Stimulated activated CD4-positive, alpha-beta T cell treated with anti-CD3 and anti-CD28 coated beads, Interleukin-1b, Interleukin-23, amount 100 ng/mL, for 4 hours (primary cell): ENCODE measurements at places on chromosomes 13 and 19.

DNA sequence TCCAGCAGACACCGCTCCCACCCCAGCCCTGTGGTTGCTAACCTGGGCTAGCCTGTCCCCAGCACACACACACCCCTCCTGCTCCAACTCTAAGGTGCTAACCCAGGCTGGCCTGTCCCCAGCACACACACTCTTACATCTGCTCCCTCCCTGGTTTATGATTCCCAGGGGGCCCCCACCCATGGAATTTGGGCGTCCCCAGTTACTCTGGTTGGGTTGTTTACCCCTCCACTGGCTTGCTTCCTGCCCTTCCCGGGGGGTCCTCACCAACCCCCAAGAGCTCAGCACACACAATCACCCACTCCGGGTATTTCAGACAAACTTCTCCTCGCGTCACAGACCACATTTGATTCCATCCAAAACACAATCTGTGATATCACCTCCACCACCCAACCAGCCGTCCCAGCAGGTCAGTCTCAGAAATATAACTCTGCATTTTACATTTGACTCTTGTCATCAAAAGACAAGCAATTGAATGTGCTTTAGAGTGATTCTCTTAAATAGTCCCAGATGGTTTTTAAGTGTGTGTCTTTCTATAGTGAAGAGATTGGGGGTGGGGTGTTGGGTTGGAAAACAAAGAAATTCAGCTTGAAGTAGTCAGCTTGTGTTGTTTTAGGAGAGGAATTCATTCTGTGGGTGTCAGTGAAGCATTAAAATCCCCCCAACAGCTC lies 20.1 kb downstream of the COL4A2 start:
- DNase-seq: no peak

- peak; percentile 64 for DNase-seq
Measured at GRCh38 chr19:48469289-48469881, at the start of gene CYTH2. CYTH2 (plus strand) TSS chr19:48469369; CDS start chr19:48469508, 139 bp downstream.

- no peak for DNase-seq
Measured at GRCh38 chr19:7098096-7098495, 28.6 kb downstream of the ZNF557 start.

GRCh38 chr13:109859216-109859835 lies 72.9 kb upstream of the IRS2 start:
- DNase-seq: no peak

GRCh38 chr19:51127755-51128154 lies 3.0 kb downstream of the SIGLEC9 start:
- no peak for DNase-seq

GRCh38 chr13:22915442-22916082 lies 265.2 kb upstream of the SGCG start:
- DNase-seq: no peak

DNA sequence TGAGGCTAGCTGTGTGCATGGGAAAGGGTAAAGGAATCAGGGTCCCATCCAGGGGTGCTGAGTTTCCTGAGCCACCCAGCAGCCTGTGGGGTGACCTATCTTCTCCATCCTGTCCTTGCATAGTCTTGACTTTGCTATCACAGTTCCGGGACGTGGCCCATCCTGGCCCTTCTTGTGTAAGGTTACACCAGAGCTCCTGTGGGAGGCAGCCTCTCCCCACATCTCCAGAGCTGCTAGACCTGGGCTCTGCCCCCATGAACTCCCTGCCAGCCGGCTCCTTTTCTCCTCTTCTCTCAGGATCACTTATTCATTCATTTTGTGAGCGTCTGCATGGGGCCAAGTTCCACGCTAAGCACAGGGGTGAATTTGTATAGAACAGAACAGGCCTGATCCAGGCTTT lies 238.9 kb downstream of the TSHZ3 start:
- DNase-seq: no peak

DNA sequence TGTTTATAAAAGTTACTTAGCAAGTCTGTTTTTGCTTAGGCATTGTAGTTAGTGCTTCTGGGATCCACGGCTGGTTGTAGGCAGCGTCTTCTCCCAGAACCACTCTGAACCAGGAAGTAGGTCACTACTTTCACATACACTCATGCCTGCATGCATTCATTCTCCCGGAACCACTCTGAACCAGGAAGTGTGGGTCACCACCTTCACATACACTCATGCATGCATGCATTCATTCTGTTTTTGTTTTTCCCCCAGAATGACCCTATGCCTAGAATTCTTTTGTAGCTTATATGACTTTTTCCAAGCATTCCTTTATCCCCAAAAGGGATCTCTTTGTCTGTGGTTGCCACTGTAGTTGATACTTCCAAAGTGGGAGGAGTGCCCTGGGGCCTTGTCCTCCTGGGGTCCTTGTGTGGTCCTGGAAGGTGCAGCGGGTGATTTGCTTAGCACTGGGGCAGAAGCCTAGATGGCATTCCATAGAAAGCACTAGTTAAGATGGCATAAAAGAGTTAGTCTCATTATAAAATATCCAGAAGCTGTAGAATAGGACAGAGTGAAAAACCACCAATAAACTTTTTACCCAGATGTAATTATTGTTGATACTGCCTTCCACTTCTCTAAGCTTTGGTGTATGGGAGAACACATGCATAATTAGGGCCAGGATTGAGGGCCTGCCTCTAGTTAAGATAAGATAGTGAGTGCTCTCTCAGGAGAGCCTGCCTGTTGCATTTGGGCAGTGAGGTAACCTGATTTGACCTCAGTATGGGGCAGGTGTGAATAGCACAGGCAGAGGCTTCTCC lies 68.6 kb upstream of the TEX29 start:
- DNase-seq: no peak

DNA sequence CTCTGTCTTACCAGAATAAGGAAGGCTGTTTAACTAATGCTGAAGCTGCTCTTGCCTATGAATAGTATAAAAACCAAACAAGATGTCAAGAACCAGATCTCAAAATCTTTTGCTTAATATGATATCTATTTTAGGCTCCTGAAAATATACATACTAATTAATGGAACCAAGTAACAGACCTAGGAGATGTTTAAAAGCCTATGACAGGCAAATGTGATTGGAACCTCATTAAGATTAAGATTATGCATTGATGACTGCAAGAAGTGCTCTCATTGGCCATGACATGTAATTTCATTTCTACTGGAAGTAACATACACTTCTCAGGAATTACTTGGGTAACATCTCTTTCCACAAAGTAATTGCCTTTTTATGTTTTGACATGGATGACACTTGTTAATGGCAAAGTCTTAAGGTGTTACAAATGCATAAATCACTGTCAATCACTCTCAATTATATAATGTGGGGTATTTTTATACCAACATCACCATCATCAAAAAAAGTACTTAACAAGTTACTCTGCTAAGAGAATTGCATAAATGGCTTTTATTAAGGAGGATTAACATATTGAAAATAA lies 326.9 kb upstream of the MIR17HG start:
- no peak for DNase-seq

- no peak for DNase-seq
Measured at GRCh38 chr19:33203529-33203928, 9.4 kb downstream of the LRP3 start.

DNA sequence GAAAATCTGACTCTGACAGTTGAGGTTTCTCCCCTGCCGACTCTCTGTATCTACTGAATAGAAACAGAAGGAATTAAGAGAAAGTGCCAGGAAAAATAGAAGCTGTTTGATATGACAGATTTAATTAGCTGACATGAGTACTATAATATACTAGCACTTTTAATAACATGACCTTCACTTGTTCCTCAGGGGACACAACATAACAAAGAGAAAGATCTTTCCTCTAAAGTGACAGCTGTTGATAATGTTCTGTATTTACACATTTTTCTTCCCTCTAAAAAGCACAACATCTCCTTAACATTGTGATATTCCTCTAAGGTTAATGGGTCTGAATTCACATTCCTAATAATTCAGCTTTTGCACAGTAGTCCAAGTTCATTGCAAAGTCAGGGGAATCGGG lies 1136.0 kb downstream of the PCDH17 start:
- DNase-seq: no peak

DNA sequence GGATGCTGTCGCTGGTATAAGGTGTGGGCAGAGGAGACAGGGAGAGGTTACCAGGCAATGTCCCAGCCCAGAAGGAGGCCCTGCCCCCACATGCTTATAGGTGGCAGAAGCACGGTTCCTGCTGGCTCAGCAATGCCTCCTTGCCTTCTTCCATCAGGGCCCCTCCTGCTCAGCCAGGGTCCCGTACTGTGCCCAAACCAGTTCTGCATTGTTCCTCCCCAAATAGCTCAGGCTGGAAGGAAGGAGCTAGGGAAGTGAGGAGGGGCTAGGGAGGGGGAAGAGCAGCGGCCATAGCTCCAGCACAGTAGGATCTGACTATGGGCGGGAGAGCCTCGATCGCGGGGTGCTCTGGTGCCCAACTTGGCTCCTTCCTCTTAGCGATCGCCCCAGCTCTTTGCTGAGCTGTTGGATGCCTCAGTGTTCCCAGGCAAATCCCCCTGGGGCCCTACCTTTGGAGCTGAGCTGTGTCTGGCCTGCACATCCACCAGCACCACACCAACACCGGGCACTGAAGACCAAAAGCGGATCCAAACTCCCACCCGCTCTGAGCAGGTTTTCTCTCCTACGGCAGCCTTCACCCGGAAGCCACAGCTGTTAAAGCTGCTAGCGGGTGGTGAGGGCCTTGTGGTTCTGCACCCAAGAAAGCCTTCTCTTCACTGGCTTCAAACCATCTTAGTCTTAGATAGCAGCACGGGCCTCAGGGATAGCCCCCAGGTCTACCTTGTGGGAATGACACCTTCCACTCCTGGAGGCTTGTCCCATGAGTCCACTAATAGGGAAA lies 32.1 kb upstream of the PEPD start:
- no peak for DNase-seq

DNA sequence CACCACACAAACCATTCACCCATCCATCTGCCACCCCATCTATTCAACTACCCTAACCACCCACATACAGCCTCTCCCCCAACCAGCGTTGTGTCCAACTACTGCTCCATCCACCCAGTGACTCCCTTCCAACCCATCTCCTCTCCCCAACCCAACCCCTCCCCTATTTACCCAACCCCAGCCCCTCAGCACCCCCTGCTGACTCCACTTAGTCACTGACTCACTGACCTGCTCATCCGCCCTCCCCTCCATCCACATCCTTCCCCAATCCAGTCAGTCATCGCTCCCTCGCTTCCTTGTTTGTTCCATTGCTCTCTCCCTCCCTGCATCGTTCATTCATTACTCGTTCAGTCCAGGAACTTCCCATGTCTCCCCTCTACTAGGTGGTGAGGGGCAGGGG lies 39.2 kb downstream of the KCNC3 start:
- no peak for DNase-seq

DNA sequence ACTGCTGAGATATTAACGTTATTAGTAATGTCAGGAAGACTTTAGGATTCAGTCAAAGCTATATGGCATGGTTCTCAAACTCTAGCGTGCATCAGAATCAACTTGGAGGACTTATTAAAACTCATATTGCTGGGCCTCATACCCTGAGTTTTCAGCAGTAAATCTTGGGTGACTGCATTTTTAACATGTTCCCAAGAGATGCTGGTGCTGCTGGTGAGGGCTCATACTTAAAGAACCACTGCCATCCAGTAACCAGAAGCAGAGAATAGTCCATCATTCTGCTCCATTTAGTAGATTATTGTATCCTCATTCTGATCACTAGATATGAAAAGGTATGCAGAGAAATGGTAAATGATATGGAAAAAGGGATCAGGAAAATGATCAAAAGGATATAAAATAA lies 7.9 kb downstream of the GPR12 start:
- no peak for DNase-seq

GRCh38 chr13:105334211-105334610 lies 1201.3 kb downstream of the EFNB2 start:
- no peak for DNase-seq

DNA sequence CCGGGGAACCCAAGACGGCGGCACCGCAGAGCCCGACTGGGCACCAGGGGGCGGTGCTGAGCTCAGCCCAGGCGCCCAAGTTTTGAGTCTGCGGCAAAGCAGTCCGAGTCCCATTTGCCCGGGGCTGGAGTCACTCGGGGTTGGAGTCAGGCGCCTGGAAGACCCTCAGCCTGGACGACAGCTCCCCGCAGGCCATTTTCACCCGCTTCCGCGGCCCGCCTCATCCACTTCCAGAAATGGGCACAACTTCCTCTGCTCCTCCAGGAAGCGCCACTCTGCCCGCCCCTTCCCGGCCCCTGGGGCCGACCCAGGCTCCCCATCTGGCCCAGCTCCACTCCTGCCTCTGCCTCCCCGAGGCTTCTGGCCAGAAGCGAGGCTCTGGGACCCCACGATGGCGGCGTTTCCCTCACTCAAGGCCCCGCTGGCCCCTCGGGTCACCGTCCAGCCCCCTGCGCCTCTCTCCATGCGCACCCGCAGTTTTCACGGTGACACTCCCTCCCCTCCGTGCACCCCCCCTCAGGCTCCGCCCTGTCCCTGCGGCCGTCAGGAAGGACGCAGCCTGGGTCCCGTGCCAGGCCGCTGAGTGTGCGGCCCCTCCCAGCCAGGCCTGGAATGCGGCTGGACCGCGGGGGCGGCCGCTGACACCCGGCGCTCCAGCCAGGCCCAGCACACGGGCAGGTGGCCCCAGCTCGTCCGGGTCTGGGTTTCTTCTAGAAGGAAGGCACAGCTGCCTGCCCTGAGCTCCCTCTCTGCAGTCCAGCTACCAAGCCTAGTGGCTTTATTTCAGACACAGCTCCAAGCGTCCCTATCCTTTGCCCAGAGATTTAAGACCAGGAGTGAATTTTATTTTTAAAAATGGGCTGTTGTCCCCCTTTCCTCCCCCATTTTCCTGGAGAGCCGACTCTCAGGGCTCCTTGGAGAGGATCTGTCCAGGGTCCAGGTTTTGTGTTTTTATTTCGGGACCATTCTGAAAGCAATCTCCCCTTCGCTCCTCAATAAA lies 4.7 kb downstream of the SERTAD1 start:
- DNase-seq: peak; percentile 66

- no peak for DNase-seq
Measured at GRCh38 chr13:52842441-52842840, 6.0 kb downstream of the PCDH8 start.

- DNase-seq: no peak
Measured at GRCh38 chr13:71866335-71867130, 471 bp downstream of the DACH1 start.

GRCh38 chr19:8204961-8205360 lies 4.2 kb upstream of the CERS4 start:
- no peak for DNase-seq

- no peak for DNase-seq
Measured at GRCh38 chr13:29509999-29510589, 85.4 kb downstream of the SLC7A1 start.

DNA sequence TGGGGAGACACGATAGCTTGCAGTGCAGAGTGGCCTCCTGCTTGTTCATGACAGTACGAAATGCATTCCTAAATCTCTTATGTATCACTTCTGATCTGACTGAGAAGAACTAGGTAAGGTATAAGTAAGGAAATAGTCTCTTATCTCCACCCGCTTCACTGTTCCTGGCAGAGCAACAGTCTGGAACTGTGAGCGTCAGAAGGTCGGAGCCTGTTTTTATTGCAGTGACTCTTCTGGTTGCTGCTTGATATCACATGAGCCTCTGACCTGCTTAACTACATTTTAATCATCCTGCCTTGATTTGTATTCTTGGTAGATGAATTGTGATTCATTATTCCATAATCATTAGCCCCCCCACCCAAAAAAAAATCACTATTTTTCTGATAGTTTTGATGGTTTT lies 69.0 kb downstream of the COL4A2 start:
- no peak for DNase-seq

- no peak for DNase-seq
Measured at GRCh38 chr13:49370371-49370770, 73.5 kb downstream of the CAB39L start.
